ENCODE measurements at places on chromosomes 2 and 18.

DNA sequence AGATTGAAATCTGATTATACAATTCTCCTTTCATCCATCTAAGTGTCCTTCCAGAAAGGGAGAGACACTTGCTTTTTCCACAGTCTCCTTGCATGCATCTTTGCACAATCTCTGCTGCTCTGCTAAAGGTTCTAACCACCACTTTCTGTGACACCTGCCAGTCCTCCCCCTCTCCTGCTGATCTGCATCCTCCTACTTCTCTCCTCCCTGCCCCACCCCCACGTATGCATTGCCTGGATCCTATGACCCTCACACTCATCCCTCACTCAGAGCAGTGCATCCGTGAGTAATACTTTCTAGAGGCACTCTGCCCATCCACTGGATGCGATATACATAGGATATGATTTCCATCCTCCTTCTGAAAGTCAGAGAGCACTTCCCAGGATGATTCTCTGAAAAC lies 27.7 kb upstream of the TRAPPC8 start:
- DNase-seq, result no peak

DNA sequence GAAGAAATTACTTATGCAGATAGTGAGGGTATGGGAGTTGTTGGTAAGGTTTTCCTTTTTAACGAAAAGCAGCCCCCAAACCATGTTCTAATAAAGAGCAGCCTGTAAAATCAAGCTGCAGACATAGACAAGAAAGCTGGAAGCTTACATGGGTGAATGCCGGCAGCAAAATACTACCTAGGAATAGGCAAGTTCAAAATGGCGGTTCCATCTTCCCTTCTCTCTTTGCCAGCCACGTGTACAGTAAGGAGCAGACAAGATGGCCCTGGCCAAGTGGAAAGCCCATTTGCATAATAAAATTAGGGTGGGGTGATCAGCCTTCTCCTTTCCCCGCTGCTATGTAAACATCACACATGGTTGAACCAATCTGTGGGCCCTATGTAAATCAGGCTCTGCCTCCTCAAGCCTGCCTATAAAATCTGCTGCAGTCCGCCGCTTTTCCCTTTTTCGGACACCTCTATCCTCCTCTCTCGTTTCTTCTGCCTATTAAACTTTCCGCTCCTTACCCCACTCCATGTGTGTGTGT lies 155.0 kb downstream of the ZBTB7C start:
- no peak for DNase-seq

GRCh38 chr18:2997429-2997828 lies 15.5 kb downstream of the LPIN2 start:
- no peak for DNase-seq

DNA sequence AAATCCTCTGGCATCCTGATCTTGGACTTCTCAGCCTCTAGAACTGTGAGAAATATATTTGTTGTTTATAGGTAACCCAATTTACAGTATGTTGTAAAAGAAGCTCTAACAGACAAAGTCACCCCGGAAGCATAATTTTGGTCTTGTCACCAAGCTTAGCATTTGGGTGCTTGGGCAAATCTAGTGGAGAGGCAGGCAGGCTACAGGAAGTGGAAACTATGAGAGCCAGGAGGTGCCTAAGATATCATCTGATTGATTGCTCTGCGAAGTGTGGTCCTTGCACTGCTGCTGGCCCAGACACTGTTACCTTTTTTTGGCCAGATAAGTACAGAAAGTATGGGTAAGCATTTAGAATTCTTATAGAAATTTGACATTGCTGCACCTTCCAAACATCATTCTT lies 102.9 kb downstream of the CDC42EP3 start:
- DNase-seq, result no peak

GRCh38 chr18:24157855-24158254 lies 19.0 kb downstream of the CABYR start:
- no peak for DNase-seq

DNA sequence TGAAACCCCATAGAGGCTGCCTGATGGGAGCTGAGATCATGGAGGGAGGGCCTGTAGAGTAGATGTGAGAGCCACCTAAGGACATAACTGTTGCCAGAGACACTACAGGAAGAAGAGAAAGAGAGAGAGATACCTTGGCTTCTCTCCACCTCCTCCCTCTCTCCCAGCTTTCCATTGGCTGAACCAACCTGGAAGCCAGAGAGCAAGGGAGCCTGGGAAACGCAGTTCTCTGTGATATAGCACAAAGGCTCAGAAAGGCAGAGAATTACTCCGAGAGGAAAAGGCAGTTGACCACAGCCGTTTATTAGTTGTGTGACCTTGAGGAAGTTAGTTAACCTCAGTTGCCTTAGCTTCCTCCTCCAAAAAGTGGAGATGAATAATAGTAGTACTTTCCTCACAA lies 37.7 kb upstream of the MAT2A start:
- no peak for DNase-seq

DNA sequence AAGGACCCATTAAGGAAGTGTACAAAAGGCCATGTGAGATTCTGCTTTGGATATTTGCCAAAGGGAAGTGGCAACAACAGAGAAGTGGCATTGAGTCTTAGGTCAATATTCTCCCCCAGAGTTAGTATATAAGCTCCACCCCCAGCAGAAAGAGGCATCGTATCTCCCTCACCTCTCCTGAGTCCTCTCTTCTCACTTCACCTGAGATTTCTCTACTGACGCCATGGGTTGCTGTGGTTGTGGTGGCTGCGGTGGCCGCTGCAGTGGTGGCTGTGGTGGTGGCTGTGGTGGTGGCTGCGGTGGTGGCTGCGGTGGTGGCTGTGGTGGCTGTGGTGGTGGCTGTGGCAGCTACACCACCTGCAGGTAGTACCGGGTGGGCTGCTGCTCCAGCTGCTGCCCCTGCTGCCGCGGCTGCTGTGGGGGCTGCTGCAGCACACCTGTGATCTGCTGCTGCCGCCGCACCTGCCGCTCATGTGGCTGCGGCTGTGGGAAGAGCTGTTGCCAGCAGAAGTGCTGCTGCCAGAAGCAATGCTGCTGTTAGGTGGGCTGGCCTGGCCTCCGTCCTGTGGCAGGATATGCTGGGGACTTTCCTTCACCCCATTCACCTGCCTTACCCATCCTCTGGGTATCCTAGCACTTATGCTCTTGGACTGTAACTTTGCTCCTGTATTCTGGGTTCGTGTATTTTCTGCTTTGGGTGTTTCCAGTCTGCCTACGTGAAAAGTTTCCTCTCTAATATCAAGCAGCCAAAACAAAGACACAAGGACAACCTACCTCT lies 5.9 kb downstream of the SCYGR3 start:
- no peak for DNase-seq

- no peak for DNase-seq
Observed at GRCh38 chr2:71456617-71457016, 3.3 kb downstream of the DYSF start.

DNA sequence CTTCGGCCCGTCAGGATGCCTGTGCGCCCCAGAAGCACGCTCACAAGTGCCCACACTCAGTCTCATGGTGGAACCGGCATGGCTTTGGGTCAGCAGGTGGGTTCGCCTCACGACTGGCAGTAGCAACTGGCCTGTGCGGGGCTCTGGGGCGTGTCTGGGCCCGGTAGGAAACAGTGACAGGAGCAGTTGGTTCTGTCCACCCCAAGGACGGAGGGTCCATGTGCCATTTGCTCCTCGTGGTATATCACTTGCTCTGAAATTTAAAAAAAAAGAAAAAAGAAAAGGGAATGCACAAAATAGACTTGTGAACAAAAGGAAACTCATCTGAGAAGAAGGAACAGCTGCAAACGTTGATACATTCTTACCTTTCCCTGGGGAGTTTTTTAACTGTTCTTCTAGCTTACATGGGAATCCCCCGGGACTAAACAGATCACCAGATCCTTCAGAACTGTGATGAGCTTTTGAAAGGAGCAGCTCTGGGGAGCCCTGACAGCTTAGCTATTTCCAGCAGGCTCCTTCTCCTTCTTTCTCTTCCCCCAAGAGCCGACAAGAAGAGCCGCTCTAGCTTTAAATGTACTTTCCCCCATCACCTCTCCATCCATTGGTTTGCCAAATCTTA lies 42.8 kb downstream of the TRAPPC12 start:
- no peak for DNase-seq

GRCh38 chr2:26982102-26982742 lies 11.8 kb downstream of the MAPRE3 start:
- DNase-seq, result no peak

- no peak for DNase-seq
Observed at GRCh38 chr2:85989288-85989865, 100.6 kb upstream of the ST3GAL5 start.

Measured in activated T-cell treated with anti-CD3 and anti-CD28 coated beads for 48 hours (primary cell).